ENCODE measurements at places on chromosomes 2 and 18. TPM values are rescaled to one million over a fixed set of nuclear protein-coding genes. Genes with fewer than 3 reads are reported as not detected.

- no peaks in the 10 kb centered on the region for H3K36me3 ChIP-seq
- DNase-seq = no peak
Observed at GRCh38 chr2:136081582-136082210, 36.3 kb downstream of the CXCR4 start.

DNA sequence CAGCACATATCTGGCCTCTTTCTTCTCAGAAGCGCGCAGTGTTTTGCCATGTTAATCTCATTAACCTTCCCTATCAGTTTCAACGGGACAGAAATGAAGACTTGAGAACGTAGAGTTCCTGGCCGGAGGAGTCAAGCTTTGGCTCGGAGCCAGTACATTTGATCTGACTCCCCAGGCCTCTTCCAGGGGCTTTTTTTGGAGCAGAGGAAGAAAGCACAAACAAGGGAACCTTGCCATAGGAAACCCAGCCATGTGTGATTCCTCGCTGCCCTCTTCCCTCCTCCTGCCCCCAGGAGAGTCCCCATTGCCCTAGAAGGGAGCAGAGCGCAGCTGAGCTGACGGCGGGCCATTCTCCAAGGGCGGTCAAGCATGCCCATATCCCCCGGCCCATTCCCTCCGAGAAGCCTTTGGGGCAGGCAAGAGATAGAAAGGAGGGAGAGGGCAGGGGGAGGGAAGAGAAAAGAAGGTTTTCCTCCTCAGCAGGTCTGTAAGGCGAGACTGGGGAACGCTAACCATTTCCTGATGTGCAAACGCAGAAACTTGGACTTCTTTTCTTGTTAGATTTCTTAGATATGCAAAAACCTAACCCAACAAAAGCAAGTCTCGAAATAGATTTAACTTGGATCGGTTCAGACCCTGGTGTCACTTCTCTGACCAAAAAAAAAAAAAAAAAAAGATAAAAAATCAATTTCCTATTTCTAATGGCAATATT, 63.7 kb upstream of the POU3F3 start:
- peaks cover 64% of the 10 kb centered on the region for H3K27me3 ChIP-seq
- DNase-seq = no peak
- H3K4me3 ChIP-seq = no peak overlapping the region
- no peaks in the 10 kb centered on the region for H3K4me1 ChIP-seq
- no peak overlapping the region for H3K27ac ChIP-seq

DNA sequence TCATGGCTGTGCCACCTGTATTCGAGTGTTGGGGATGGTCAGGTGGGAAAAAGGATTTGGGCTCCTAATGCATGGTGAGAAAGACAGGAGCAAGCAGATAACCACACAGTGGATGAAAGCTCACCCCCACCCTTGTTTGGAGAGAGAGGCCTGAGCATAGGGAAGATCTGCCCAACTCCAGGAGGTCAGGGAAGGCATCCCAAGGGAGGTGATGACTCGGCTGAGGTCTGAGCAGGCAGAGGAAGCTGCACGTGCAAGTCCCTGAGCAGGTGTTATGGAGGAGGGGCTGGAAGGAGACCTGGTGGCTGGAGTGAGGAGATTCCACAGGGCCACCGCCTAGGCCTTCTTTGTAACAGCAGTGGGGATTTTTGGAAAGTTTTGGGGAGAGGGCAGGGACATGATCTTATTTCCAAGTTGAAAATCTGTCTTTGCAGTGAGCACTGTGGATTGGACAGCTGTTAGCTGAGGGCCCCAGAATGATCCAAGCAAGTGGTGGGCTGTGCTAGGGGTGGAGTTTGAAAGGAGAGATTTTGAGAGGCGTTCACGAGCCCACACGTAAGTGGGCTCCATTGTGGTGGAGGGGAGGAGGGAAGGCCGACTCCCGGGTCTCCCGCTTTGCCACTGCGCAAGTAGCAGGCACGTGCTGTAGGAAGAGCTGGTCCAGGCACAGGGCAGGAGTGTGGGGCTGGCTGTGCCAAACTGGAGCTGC, 228.5 kb downstream of the GLI2 start:
- no peaks in the 10 kb centered on the region for H3K36me3 ChIP-seq
- H3K4me3 ChIP-seq = no peak overlapping the region
- peaks cover 11% of the 10 kb centered on the region for H3K4me1 ChIP-seq
- no peak overlapping the region for H3K27ac ChIP-seq
- peak; percentile 10 for DNase-seq
- H3K27me3 ChIP-seq = no peaks in the 10 kb centered on the region

GRCh38 chr2:161983866-161984265, 90.1 kb downstream of the DPP4 start:
- H3K36me3 ChIP-seq = no peaks in the 10 kb centered on the region
- peak overlapping the region; percentile 18 for H3K27ac ChIP-seq
- DNase-seq = peak; percentile 82
- no peak overlapping the region for H3K4me3 ChIP-seq
- H3K4me1 ChIP-seq = peaks cover 38% of the 10 kb centered on the region

DNA sequence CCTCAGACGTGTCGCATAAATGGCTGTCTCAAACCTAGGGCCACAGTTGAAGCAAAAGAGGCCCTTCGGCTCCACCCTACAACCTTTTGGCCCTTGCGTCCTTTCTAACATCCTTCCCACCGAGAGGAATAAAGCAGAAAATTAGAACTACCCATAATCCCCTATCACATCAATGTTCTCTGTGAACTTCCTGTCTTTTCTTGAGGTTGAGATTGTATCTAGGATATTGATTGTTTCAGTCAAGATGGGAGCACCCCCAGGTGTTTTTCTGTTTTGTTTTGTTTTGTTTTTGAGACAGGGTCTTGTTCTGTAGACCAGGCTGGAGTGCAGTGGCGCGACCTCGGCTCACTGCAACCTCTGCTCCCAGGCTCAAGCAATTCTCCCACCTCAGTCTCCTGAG, 23.6 kb downstream of the INPP5D start:
- no peaks in the 10 kb centered on the region for H3K36me3 ChIP-seq
- peaks cover 7% of the 10 kb centered on the region for H3K4me1 ChIP-seq
- no peak overlapping the region for H3K4me3 ChIP-seq
- H3K27ac ChIP-seq = no peak overlapping the region
- H3K27me3 ChIP-seq = no peaks in the 10 kb centered on the region

GRCh38 chr18:63022429-63023022, 297.0 kb downstream of the BCL2 start:
- no peaks in the 10 kb centered on the region for H3K36me3 ChIP-seq
- H3K4me1 ChIP-seq = no peaks in the 10 kb centered on the region
- DNase-seq = no peak
- H3K27ac ChIP-seq = no peak overlapping the region
- peaks cover 35% of the 10 kb centered on the region for H3K27me3 ChIP-seq

GRCh38 chr2:128196471-128196931, 105.5 kb downstream of the UGGT1 start:
- no peak overlapping the region for H3K4me3 ChIP-seq
- no peak for DNase-seq
- H3K27me3 ChIP-seq = no peaks in the 10 kb centered on the region
- no peaks in the 10 kb centered on the region for H3K4me1 ChIP-seq

- no peak for DNase-seq
- H3K27ac ChIP-seq = no peak overlapping the region
- peaks cover 9% of the 10 kb centered on the region for H3K4me1 ChIP-seq
- no peak overlapping the region for H3K4me3 ChIP-seq
Observed at GRCh38 chr2:228602288-228602687, 420.8 kb upstream of the SPHKAP start.

DNA sequence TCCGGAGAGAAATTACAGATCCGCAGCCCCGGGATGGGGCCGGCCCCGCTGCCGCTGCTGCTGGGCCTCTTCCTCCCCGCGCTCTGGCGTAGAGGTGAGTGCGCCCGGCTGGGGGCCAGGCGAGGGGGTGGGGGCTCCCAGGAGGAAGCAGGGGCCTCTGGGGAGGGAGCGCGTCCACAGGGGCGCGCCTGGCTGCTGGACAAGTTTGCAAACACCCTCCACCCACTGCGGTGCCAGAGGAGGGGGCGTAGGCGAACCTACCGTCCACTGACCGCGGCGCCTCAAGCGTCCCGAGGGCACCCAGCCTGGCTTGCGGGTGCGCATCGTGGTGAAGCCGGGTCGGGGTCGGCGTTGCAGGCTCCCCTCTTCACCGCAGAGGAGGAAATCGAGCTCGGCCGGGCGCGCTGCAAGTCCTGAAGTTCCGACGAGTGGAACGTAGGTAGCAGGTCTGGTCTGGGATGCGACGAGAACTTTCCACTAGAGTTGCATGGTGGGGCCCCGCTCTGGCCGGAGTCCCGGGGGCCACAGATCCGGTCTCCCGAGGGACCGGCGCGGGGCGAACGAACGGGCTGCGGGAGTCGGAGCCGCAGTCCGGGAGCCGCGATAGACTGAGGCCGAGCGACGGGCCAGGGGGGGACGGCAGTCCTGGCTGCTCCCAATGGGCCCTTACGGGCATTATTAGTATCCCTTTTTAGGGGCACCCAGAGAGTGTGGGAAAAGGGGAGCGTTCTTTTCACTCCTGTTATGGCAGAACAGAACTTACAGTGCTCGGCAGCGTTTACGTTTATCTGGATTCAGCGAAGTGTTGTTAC, 502 bp downstream of the MERTK start:
- DNase-seq = no peak
- H3K27me3 ChIP-seq = peaks cover 5% of the 10 kb centered on the region
- no peak overlapping the region for H3K27ac ChIP-seq
- no peaks in the 10 kb centered on the region for H3K36me3 ChIP-seq
- H3K4me1 ChIP-seq = peaks cover 12% of the 10 kb centered on the region
- H3K4me3 ChIP-seq = peak overlapping the region; percentile 81

DNA sequence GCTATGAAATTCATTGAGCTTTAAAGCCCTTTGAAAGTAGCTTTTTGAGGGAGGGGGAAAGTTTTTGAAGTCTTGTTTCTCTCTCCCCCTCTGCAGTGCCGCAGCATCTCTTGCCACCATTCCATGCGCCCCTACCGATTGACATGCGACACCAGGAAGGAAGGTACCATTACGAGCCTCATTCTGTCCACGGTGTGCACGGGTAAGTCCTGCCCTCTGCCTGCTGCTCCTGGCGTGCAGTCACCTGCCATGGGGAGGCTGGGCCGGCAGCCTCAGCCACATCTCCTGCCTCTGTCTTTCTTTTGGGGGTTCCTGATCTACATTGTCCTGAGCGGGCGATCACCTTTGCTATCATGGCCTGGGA, 191.6 kb downstream of the GLI2 start:
- H3K27ac ChIP-seq = no peak overlapping the region
- H3K27me3 ChIP-seq = no peaks in the 10 kb centered on the region
- H3K4me1 ChIP-seq = peaks cover 8% of the 10 kb centered on the region
- H3K4me3 ChIP-seq = no peak overlapping the region
- H3K36me3 ChIP-seq = no peaks in the 10 kb centered on the region

- no peaks in the 10 kb centered on the region for H3K27me3 ChIP-seq
- H3K4me3 ChIP-seq = no peak overlapping the region
- no peaks in the 10 kb centered on the region for H3K4me1 ChIP-seq
Observed at GRCh38 chr2:134155134-134155533, 98.7 kb upstream of the MGAT5 start.

GRCh38 chr2:67400560-67401485, 3.7 kb downstream of the ETAA1 start:
- H3K27me3 ChIP-seq = no peaks in the 10 kb centered on the region
- DNase-seq = peak; percentile 76
- H3K27ac ChIP-seq = peak overlapping the region; percentile 93
- peaks cover 28% of the 10 kb centered on the region for H3K36me3 ChIP-seq
- H3K4me1 ChIP-seq = peaks cover 31% of the 10 kb centered on the region

DNA sequence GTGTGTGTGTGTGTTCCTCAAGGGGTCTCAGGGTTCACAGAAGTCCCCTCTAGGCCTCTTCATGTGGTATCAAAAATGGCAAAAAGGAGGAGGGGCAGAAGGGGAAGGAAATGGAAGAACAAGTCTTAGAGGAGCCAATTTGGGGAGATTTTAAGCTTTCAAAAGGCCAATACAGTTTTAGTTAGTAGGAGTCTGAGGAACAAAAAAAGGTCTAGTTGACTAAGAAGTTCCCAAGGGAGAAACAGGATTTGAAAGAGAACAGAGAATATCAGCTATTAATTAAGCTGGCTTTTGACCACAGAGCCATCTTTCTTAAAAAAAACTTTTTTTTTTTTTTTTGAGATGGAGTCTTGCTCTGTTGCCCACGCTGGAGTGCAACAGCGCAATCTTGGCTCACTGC, 7.1 kb downstream of the RNF125 start:
- no peaks in the 10 kb centered on the region for H3K4me1 ChIP-seq
- no peaks in the 10 kb centered on the region for H3K27me3 ChIP-seq
- no peak overlapping the region for H3K27ac ChIP-seq

DNA sequence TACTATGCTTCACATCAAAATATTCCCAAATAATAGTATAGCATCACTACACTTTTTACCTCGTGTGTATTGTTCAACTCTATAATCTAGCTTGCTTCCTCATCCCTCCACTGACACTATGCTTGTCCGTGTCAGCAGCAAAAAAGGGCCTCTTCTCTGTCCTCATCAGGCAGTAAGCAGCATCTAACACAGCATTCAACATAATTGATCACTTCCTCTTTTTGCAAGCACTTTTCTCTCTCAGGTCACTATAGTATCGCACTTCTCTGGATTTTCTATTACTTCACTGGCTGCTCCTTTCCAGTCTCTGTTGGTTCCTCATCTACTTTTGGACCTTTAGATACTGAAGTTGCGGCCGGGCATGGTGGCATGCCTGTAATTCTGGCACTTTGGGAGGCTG, 64.9 kb upstream of the ZSWIM2 start:
- DNase-seq = no peak
- peaks cover under 1% of the 10 kb centered on the region for H3K4me1 ChIP-seq
- H3K27me3 ChIP-seq = no peaks in the 10 kb centered on the region

GRCh38 chr18:10424585-10425307, 29.7 kb upstream of the APCDD1 start:
- H3K4me3 ChIP-seq = no peak overlapping the region
- no peaks in the 10 kb centered on the region for H3K36me3 ChIP-seq
- H3K27ac ChIP-seq = no peak overlapping the region

DNA sequence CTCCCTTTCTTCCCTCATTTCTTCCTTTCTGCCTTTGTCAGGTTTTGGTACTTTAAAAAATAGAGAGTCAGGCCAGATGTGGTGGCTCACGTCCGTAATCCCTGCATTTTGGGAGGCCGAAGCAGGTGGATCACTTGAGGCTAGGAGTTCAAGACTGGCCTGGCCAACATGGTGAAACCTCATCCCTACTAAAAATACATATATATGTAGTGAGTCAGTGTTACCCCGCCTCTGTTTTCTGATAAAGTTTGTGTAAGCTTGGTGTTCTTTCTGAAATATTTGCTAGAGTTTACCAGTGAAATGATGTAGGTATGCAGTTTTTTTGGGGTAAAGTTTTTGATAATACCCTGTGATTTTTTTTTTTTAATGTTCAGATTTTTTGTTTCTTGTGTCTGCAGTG, 58.8 kb downstream of the DGKD start:
- H3K4me3 ChIP-seq = peak overlapping the region; percentile 46
- peaks cover 50% of the 10 kb centered on the region for H3K4me1 ChIP-seq
- peaks cover 18% of the 10 kb centered on the region for H3K36me3 ChIP-seq

DNA sequence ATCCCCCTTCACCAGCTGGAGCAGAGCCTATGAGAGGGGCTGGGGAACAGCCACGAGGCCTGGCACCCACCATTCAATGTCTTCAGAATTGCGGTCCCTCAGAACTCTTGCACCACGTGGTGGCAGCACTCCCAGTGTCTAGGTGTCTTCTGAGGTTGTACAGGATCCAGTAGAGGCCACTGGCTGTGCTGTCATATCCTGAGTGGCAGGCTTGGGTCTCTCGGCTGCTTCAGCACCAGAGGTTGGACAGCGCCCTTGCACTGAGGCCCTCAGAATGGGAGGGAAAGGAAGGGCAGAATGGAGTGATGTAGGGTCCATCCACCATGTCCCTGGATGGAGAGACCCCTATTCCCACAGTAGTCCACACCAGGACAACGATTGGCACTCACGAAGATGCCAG, 112.0 kb upstream of the TEKT4 start:
- no peaks in the 10 kb centered on the region for H3K4me1 ChIP-seq
- H3K36me3 ChIP-seq = no peaks in the 10 kb centered on the region
- peak; percentile 56 for DNase-seq
- H3K27ac ChIP-seq = no peak overlapping the region
- no peak overlapping the region for H3K4me3 ChIP-seq

Gene SLC16A14
- 12.4 TPM for total RNA-seq

Gene ORC4
- 34.6 TPM for total RNA-seq

Gene TSN
- 83.0 TPM for total RNA-seq
